Activated CD8-positive, alpha-beta T cell treated with anti-CD3 and anti-CD28 coated beads, Interleukin-2, amount 10 ng/mL, durations not matched to agents 7 days and 5 days (primary cell): ENCODE measurements at places on chromosomes 12 and 14. TPM values are rescaled to one million over a fixed set of nuclear protein-coding genes. Genes with fewer than 3 reads are reported as not detected.

KRT6C gene
- not detected for total RNA-seq

TAS2R10 gene
- total RNA-seq = not detected

RFX4 gene
- not detected for total RNA-seq

NEK9 gene
- total RNA-seq = 73.7 TPM
